ENCODE measurements at places on chromosomes 3 and 15.

- peak; percentile 61 for DNase-seq
Measured at GRCh38 chr15:68205954-68206539, 915 bp upstream of the CALML4 start.

- no peak for DNase-seq
Measured at GRCh38 chr15:40565333-40566238, 744 bp upstream of the CCDC32 start.

DNA sequence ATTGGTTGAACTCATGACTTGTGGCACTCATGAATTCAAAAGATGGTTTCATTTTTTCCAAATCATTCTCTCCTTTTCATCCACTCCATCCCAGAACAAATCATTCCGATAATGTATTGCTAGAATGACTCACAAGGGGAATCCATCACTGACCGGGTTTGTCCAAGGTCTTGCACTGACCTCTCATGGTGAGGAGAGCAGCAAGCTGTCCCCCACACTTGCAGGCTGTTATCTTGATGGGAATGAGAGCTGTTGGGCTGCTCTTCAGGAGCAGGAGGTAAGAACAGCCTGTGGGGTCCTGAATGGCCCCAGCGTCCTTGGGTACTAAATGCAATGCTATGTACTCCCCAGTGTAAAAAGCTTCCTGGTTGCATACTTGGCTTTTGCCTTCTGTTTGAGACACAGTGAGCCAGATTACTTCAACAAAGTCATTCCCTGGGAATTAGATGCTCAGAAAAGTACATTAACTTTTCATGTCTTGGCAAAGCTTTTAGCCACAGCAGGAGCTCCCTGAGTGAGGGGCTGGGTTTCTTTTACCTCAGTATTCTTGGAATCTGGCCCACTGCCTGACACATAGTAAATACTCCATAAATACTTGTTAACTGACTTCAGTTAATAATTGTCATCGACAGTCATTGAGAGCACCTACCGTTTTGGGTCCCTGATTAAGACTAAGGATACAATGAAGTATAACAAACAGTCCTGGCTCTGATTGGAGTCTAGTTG lies 24.1 kb downstream of the CCNL1 start:
- DNase-seq: no peak

DNA sequence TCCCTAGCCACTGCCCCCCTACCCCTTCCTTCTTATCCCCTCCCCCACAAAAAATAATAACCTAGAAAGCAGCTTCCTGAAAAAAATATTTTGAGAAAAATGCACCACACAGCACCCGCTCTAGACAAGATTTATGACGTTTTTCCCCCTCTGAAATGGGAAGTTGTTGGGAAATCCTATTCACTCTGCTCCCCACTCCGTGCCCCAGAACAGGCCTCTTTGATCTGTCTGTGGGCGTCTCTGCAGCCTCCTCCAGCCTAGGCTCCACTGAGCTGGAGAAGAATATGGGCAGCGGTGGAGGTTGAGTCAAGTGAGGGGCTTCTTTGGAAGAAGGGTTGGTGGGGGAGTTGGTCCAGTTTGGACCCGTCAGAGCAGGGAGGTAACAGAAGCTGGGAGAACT lies 28.5 kb upstream of the POLG start:
- DNase-seq: no peak

DNA sequence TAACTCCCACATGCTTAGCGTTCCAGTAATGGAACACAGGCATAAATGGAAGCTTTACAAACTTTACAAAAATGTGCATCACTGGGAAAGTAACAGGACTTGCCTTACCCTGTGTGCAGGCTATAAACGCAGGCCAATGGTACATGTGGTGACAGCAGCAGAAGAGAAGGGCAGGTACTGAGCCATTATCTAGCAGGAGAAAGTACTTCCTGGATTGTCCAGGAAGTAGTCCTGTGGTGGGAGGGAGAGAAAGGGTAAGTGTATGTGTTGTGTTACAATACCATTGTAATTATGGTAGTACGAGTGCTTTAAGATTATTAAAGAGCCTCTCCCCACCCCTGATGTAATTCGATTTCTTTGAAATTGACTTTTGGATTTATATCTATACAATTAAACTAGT lies 5.3 kb downstream of the ATP1B3 start:
- no peak for DNase-seq

GRCh38 chr15:61750271-61751084 lies 309.8 kb downstream of the VPS13C start:
- DNase-seq: no peak
